NCI-H82 (cell line): ENCODE measurements at places on chromosomes 4 and X.

DNA sequence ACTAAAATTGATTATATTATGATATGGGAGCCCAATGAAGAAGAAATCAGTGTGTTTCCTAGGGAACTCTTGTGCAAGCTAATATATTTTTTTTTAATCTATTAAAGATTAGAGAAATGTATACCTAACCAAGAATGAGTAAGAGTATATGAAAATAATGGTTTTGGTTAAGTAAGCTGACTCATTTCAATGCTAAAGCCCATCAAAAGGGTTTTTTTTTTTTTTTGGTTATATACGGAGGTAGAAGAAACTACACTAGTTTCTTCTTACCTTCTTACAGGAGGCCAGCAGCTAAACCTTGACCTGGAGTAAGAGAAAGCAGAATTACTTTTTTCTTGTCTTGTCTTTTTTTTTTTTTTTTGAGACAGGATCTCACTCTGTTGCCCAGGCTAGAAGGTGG lies 27.5 kb downstream of the RUFY3 start:
- no peak for DNase-seq

DNA sequence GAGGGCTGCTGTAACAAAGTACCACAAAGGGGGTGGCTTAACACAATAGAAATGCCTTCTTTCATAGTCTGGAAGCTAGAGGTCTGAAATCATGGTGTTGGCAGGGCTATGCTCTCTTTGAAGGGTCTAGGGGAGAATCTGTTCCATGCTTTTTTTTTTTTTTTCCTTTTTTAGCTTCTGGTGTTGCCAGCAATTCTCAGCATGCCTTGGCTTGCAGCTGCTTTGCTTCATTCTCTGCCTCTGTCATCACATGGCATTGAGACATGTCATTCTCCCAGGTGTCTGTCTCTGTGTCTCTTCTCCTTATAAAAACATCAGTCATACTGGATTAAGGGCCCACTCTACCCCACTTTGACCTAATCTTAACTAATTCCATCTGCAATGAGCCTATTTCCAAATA lies 78.6 kb upstream of the BOD1L1 start:
- DNase-seq, result peak; percentile 53

DNA sequence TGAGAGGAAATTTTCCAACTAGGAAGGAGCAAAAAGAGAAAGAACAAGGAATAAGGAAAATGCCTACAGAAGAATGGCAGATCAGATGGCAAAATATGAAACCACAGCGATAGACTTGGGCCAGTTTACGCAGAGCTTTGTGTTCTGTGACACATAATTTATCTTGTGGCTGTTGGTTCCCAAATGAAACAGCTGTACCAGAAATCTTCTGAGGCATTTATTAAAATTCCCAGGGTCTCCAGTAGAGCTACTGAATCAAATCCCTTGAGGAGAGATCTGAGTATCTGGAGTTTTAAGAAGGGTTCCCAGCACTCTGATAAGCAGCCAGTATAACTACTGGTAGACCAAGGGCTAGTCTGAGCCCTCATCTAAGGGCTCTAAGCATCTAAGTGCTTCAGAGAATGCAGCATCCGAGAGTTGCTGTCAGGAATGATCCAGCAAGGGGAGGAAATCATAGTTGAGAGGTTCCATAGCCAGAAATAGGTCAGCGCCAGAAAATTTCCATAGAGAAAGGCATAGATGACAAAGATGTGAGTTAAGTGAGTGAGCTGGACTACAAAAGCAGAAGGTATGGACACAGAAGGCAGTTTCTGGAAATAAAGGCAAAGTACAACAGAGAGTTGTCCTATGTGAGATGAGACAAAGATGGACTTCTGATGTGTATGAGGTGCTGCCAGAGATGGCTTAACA lies 46.3 kb upstream of the FAM241A start:
- no peak for DNase-seq

DNA sequence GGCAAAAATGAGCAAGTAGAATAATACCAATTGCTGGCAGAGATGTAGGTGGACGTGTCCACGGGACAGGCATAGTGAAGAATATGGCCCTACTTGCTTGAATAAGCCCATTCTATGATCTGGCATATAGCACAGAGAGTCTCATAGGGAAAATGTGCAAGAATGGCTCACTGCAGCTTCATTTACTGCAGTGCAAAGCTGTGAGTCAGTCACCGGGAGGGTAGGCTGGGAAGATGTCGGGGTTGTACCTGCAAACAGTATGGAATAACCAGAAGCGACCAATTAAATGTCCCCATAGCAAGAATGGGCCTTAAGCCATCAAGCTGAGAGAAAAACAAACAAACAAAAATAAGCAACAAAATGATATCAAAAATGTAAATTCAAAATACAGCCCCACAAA lies 74.3 kb downstream of the DHX15 start:
- no peak for DNase-seq

DNA sequence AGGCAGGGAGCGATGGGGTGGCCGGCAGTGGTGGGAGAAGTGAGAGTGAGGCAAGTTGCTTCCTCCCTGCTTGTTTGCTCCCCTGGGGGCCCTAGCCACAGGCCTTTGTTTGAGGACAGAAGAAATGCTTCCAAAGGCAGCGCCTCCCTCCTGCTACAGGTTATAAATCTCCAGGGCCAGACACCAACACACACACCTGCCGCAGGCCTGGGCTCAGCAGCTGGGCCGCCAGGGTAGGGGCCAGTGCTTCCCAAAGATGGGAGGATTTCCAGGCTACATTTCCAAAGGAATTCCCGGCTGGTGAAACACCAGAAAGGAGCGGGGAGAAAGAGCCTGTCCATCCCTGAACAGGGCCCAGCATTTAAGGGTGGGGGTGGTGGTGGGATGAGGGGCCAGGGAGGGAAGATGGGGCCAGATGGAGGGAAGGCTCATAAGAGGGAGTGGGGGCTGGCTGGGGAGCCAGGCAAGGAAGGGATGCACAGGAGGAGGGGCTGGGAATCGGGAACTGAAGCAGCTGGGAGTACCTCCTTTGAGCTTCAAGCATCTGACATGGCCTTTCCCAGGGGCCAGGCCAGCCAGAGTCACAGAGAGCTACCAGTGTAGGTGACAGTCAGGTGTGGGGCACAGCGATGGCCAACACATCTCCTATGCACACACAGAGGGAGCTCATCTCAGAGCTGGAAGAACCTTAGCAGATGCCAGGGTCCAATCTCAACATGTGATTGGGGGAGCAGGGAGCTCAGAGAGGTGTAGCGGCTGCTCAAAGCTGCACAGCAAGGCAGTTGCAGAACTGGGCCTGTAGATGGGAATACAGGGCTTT lies 143.9 kb downstream of the PJA1 start:
- peak; percentile 14 for DNase-seq

GRCh38 chr4:25965629-25966028 lies 51.6 kb downstream of the SMIM20 start:
- DNase-seq, result no peak

GRCh38 chrX:123175366-123176122 lies 8.5 kb upstream of the GRIA3 start:
- no peak for DNase-seq

- DNase-seq, result no peak
Measured at GRCh38 chr4:113744667-113745240, 16.8 kb downstream of the CAMK2D start.
